ENCODE measurements at places on chromosomes 16 and 17.

DNA sequence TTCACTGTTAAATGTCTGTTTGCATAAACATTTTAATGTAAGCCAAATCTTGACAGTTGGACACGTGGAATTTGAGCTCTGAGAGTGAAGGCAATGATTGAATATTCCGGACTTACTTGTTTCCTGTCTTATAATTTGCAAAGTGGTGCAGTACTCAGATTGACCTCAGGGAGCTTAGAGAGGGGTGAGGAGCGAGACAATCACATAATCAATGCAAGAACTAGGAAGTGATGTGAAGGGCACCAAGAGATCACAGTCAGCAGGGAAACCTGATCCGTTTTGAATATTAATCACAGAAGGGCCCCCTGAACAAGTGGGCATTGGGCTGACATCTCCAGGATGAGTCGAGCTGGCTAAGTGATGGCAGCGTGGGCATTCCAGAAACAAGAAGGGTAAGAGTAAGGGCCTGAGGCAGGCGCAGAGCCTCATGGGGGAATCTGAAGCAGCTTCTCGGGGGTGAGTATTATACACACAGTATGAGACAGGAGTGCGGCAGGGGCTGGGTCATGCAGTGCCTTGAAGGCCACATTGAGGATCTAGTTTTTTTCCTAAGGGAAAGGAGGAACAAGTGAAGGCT, 26.1 kb downstream of the TEX2 start:
- peaks cover 3% of the 10 kb centered on the region for H3K36me3 ChIP-seq
- DNase-seq = no peak
- H3K27me3 ChIP-seq = no peaks in the 10 kb centered on the region
- H3K27ac ChIP-seq = no peak overlapping the region
- no peak overlapping the region for H3K4me3 ChIP-seq
- peaks cover 23% of the 10 kb centered on the region for H3K4me1 ChIP-seq

DNA sequence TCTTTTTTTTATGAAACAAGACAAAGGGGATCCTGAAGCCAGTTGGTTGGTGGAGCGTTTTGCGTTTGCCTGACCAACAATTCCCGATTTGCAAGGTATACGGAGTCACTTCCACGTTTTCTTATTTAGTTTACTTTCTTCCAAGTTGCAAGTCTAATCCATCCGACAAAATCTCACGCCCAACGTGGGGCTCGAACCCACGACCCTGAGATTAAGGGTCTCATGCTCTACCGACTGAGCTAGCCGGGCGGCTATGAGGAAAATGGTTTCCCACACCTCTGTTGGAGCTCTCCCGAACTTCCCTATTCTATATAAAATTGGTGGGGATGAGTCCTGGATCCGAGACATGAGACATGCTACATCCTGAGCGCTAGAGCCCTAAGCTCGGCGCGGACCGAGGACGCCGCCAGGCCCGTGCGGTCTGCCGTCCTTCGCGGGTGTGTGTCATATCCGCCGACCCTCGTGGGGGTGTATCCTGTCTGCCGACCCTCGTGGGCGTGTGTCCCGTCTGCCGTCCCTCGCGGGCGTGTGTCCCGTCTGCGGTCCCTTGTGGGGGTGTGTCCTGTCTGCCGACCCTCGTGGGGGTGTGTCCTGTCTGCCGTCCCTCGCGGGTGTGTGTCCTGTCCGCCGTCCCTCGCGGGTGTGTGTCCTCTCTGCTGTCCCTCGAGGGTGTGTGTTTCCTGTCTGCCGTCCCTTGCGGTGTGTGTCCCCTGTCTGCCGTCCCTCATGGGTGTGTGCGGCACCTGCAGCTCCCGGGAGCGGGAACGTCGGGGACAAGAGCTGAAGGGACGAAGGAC, 22.6 kb downstream of the ZNF213 start:
- H3K36me3 ChIP-seq = no peaks in the 10 kb centered on the region
- peak overlapping the region; percentile 96 for H3K27ac ChIP-seq
- DNase-seq = peak; percentile 85

DNA sequence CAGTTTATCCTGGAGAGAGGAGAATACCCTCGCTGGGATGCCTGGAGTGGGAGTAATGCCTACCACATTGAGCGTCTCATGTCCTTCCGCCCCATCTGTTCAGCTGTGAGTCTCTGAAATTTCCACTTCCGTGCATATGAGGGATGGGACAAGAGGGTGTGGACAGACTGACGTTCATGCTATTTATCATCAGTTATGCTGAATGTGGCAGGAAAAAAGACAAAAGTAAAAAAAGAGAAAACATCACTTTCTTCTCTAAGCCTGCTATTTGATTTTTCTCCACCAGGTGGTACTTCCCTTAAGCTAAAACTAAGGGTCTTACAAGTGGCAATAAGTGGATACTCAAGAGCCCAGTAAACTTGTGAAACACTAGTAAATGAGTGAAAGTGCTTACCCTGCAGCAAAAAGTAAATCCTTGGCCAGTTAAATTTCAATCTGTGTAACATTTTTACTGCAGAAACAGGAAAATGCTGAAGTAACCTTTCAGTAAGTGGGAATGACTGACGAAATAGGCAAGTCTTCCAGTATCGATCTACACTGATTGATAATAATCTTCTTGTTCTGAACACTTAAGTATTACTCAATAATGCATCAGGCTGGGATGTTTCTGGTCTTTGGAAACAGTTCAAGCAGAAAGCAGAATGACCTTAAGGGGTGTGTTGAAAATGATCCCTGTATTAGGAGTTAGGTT, 5.6 kb downstream of the CRYBA1 start:
- H3K36me3 ChIP-seq = no peaks in the 10 kb centered on the region
- no peak overlapping the region for H3K4me3 ChIP-seq
- no peak overlapping the region for H3K27ac ChIP-seq
- H3K4me1 ChIP-seq = peaks cover 3% of the 10 kb centered on the region
- DNase-seq = no peak

DNA sequence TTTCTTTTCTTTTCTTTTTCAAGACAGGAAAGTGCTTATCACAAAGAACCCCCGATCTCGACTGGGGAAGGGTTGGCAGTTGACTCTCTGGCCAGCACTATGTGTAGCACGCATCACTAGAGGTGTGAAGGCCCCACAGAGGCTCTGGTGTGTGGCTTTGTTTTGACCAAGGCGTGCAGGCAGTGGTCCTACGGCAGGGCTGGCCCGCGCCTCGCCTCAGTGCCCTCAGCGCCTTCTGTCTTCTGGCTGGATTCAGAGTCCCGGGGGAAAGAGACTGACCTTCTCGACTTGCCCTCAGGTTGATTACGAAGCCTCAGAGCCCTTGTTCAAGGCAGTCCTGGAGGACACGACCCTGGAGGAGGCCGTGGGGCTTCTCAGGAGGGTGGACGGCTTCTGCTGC, 18.7 kb downstream of the SGSH start:
- no peak overlapping the region for H3K27ac ChIP-seq
- peaks cover 4% of the 10 kb centered on the region for H3K27me3 ChIP-seq
- H3K4me1 ChIP-seq = no peaks in the 10 kb centered on the region
- H3K4me3 ChIP-seq = no peak overlapping the region
- H3K36me3 ChIP-seq = no peaks in the 10 kb centered on the region

DNA sequence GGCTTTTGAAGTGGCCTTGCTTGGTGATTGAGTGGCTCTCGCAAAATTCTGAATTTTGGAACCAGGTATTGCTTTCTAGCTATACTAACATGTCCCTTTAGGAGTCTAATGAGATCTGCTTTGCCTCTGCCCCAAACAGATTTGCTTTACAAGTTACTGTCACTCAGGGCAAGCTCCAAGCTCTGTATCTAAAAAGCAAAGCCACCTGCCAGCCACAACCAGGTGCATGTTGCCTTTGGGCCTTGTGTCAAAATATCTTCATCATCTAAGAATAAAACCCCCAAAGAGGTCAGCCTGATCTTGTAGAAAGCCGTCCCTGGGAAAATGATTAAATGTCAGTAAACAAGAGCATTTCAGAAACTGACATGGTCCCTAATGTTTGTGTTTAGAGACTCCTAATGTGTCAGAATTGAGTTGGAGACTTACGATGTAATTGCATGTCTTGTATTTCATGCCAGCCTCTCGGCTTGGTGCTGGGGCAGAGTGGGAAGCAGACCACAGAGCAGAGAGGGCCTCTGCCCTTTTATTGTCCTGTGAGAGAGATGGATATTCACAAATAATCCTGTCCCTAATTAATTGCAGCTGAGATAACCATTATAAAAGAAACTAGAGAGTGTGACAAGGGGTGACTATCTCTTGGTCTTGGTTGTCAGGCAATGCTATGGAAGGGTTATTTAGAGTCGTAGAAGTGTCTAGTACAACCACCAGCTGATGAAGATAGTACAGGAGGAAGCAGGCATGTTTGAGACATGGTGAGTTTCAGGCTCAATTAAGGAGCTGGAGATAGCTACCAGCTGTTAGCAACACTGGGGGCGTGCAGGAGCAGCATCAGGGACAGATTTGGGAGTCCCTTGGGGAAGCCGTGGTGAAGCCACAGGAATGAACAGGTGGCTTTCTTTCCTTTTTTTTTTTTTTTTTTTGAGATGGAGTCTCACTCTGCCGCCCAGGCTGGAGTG, 90.7 kb downstream of the PITPNC1 start:
- peak overlapping the region; percentile 55 for H3K4me3 ChIP-seq
- H3K27me3 ChIP-seq = peaks cover 8% of the 10 kb centered on the region
- H3K4me1 ChIP-seq = peaks cover 77% of the 10 kb centered on the region
- H3K36me3 ChIP-seq = no peaks in the 10 kb centered on the region

Data from immature natural killer cell (primary cell).